Transverse colon (tissue), 4 donors: ENCODE measurements at places on chromosomes 5 and 9. TPM values are rescaled to one million over a fixed set of nuclear protein-coding genes. Genes with fewer than 3 reads are reported as not detected.
A peak's percentile ranks its signal among the peaks of the same experiment; 100 is the strongest.

The TXNDC8 gene
- not detected for total RNA-seq

The SLC28A3 gene
- total RNA-seq: not detected

- DNase-seq: no peak
These were observed 2.1 kb downstream of the ZDHHC11 start for GRCh38 chr5:848671-849111.

GRCh38 chr9:121861501-121862180 lies 210.2 kb downstream of the DAB2IP start:
- peak; percentile 44 for DNase-seq

- DNase-seq: no peak
These were observed 160.5 kb upstream of the CDH10 start for GRCh38 chr5:24805230-24805629.

- DNase-seq: no peak
These were observed 39.9 kb downstream of the MOCS2 start for GRCh38 chr5:53069626-53070025.

GRCh38 chr5:10724781-10725507 lies 36.1 kb downstream of the DAP start:
- DNase-seq: peak; percentile 26

GRCh38 chr5:135085133-135085935 lies 51.3 kb upstream of the PITX1 start:
- no peak for DNase-seq

DNA sequence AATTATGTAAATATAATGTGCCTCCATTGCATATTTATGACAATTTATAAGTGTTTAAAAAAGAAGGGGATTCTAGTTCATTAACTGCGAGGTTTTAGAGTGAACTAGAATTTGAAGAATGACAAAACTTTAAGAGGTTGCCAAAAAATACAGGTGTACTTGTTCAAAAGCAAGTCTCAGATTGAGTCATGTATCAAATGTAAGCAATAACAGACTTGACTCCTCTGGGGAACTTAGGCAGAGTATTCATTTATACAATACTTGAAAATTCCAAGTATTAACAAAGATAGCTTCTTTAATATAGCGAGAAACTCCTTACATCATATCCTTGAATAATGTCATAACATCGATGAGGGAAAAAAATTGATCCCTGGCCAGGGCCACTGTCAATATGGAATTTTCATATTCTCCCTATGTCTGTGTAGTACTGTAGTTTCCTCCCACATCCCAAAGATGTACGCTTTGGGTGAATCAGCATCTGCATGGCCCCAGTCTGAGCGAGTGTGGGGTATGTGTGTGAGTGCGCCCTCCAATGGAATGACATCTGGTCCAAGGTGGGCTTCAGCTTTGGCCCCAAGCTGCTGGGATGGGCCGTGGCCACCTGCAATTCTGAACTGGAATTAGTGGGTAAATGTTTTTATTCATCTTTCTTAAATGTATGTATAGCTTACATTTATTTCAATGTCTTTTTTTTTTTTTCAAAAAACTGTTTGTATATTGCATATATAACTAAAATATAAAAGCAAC lies 70.1 kb downstream of the RIC1 start:
- no peak for DNase-seq

GRCh38 chr9:123551734-123552133 lies 195.7 kb downstream of the CRB2 start:
- DNase-seq: no peak

- no peak for DNase-seq
These were observed at the start of gene ANXA1 for GRCh38 chr9:73151653-73152542. Gene ANXA1, plus strand, starts transcription at chr9:73151865. Its CDS starts 6,671 bp downstream, at chr9:73158536.
